Kidney capillary endothelial cell (primary cell): ENCODE measurements at places on chromosomes 2 and 18.

- DNase-seq: no peak
Observed at GRCh38 chr2:99672766-99673350, 183.0 kb upstream of the REV1 start.

DNA sequence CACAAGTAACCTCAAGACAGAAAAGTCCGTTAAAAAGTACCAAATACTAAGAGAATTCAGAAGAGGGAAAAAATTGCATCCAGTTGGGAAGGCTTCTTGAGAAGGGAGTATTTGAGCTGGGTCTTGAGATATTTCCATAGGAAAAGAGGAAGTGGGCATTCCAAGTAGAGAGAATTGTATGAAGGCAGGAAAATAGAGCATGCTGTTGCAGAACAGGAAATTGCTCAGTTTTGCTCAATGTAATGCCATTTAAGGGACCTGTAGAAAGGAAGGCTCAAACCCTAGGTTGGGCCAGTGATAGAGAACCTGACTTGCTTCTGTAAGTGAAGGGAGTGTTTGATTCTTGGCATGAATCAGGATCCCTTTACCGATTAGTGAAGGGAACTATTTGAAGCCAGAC lies 1.0 kb upstream of the ZC3H8 start:
- DNase-seq: no peak

DNA sequence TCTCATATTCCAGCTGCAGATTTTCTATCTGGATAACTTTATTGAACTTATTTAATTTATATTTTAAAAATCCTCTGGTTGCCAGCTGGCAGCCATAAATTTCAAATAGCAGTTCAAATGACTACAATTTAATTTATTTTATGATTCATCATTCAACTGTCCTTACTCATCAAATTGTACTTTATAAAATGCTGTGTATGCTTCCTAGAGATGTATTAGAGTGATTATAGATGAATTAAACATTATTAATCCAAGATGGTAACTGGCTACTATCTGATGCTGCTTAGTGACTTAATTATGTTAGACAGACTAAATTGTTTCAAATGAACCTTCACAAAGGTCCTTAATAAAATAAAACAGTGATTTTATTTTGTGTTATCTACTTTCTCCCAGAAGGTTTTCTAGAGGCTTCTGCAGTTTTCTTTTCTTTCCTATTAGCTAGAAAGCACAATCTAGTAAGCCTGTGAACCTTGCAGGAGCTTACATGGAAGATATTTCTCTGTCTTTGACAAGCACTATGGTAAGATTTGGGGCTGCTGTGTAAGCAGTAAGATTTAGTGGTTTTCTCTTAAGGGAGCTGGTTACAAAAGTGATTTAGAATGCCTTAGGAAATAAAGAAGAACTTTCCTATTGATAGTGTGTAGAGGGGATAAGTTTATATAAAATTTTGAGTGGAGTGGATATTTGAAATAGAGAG lies 322.3 kb downstream of the FSIP2 start:
- no peak for DNase-seq

DNA sequence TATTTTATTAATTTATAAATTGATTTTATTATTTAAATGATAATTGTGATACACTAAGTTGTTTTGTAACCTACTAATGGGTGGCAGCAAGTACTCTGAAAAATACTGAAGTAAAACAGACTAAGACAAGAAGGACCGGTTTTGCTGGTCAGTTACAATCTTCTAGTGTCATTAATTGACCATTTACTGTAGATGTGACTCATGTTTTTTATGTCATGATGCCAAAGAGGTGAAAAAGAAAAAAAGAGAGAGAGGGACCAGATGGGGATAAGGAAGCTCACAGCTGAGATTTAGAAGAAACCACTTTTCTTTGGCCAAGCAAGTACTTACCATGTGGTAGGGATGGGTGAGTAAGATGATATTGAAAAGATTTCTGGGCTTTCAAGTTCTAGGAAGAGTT lies 955.8 kb upstream of the LRRTM1 start:
- no peak for DNase-seq

DNA sequence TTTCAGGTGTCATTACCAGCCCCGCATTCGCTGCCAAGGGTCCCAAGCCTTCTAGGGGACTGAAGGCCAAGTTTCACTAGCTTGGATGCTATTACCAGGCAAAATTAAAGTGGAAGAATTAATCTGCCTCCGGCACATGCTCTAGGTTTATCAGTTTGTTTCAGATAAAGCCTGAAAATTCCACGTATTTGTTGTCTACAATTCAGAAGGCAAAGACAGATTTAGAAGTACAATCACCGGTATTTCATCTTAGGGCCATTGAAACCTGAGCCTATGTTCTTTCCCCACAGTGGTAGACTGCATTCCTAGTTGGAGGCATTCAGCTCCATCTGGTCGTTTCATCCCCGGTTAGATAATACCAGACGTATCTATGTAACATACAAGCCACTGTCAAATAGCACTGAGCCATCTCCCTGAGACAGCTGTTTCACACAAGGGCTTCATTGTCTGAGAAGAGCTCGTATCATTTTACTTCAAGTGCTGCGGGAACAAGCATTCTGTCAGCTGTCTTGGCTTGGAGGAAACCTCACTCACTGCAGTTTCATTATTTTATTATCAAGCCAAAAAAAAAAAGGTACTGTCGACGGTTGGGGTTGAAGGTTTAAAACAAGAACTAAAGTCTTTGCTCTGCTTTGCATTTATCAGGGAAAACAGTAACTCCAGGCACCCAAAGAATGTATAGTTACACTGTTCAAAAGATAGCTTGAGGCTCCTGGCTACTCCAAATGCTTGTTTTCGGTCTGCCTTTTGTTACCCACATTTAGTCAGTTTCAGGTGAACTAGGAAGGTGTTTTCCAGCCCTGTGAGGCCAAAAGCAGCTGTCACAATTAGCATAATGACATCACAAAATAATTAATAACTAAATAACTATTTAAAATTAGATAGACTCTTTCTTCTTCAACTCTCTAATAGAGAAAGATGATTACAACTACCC lies 76.7 kb downstream of the TGIF1 start:
- no peak for DNase-seq

DNA sequence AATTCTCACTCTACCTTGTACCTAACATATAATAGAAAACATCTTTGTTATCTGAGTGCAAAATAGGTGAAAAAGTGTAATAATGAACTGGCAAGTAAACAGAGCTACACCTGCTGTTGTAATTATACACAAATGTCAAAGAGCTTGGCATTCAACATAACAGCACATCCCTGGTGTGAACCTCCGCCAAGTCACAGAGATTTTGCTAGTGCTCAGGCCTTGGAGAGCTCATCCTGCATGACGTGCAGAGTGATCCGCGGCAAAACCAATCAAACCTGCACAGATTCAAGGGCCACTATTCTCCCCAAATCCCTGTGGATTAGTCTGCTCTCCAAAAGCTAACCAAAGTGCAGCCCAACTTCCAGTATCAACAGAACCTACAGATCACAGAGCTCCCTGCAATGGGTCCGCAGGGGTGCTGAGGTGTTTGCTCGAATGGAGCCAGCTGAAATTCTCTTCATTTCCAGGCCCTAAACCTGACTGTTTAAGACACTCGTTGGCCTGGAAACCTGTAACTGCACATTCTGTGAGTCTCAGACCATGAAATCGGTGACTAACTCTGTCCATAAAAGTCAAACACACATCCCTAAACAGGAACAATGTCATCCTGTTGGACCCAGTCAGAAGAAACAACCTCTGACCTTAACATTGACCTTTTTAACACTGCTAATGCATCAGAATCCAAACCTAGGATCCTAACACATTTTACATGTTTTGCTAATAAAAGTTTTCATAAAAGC lies 111.8 kb downstream of the EPB41L3 start:
- DNase-seq: peak; percentile 58
